IPS DF 6.9 (cell line): ENCODE measurements at places on chromosomes 16 and 17.

DNA sequence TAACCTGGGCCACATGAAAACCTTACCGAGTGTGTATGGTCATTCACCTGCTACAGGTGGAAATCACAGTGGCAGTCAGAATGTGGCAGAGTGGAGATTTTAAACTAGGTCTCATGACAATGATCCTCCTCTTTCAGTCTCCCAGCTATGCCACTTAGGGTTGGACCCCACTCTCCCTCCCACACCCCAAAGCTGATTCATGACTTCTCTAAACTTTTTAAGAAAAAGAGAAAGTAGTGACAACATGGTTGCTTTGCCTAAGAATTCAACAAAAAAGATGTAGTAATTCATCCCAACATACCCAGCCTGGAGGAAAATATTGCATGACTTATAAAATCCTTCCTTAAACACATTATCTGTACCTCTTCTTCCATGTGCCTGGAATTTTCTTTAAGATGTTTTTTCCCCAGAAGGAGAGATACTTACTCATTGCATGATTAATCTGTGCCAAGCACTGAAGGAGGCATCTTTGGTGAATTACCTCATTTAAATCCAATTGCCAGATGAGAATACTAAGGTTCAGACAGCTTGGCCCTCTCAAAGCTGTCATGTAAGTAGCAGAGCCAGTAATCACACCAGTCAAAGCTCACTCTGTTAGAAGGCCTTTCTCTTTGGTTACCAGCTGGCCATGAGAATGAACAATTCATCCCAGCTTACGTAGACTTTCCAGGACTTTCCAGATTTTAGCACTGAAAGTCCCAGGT lies 119.9 kb downstream of the COPRS start:
- no peak for DNase-seq
- H3K27ac ChIP-seq = no peak overlapping the region
- H3K4me1 ChIP-seq = no peaks in the 10 kb centered on the region
- H3K36me3 ChIP-seq = no peaks in the 10 kb centered on the region

- H3K36me3 ChIP-seq = no peaks in the 10 kb centered on the region
- H3K27me3 ChIP-seq = no peaks in the 10 kb centered on the region
- H3K27ac ChIP-seq = no peak overlapping the region
- H3K4me3 ChIP-seq = no peak overlapping the region
- DNase-seq = no peak
Measured at GRCh38 chr17:29674281-29674680, 51.6 kb upstream of the CORO6 start.

GRCh38 chr16:8257561-8257960 lies 332.8 kb downstream of the TMEM114 start:
- H3K27ac ChIP-seq = no peak overlapping the region
- H3K36me3 ChIP-seq = no peaks in the 10 kb centered on the region
- H3K4me3 ChIP-seq = no peak overlapping the region

- H3K4me3 ChIP-seq = no peak overlapping the region
- H3K36me3 ChIP-seq = no peaks in the 10 kb centered on the region
- no peak for DNase-seq
- no peaks in the 10 kb centered on the region for H3K27me3 ChIP-seq
Measured at GRCh38 chr16:81748476-81749198, 30.5 kb upstream of the PLCG2 start.

DNA sequence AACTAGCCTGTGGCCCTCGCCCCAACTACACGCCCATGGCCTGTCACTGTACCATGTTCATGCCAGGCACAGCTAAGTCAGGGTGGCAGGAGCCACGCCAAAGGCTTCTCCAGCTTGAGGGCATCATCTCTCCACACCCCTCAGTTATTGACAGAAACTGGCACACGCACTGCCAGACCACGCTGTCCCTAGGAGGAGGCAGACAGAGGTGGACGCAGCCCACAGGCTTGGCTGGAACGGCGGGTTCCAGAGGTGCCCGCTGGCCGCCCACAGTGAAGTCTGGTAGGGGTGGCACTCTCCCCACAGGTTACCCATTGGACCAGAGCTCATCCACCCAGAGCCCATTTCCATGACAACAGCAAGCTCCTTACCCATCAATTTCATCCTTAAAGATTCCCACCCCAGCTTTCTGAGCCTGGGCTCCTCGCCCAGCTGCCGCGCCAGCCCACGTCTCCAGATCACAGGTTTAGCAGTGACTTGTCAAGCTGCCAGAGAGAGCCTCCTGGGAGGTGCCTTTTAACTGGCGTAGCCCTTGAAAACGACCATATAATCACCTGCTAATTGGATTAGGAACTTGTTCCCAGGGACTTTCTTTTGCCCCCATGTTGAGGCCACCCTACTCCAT lies 27.9 kb downstream of the RPRML start:
- H3K36me3 ChIP-seq = no peaks in the 10 kb centered on the region
- no peaks in the 10 kb centered on the region; the same call in 1 of the 2 replicates for H3K27me3 ChIP-seq
- no peak overlapping the region for H3K4me3 ChIP-seq
- H3K4me1 ChIP-seq = no peaks in the 10 kb centered on the region
- no peak overlapping the region for H3K27ac ChIP-seq

DNA sequence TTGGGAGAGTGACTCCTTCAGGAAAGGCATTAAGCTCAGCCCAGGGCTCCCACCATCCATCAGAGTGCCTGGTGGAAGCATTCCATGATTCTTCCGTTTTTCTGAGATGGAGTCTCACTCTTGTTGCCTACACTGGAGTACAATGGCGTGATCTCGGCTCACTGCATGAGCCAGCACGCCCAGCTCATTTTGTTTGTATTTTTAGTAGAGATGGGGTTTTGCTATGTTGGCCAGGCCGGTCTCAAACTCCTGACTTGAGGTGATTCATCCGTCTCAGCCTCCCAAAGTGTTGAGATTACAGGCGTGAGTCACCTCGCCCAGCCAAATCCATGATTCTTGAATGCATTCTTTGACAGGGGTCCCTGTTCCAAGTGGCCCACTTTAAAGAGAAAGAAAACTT lies 23.1 kb downstream of the MIS12 start:
- no peaks in the 10 kb centered on the region for H3K36me3 ChIP-seq
- H3K27ac ChIP-seq = no peak overlapping the region
- H3K4me3 ChIP-seq = no peak overlapping the region
- H3K27me3 ChIP-seq = no peaks in the 10 kb centered on the region
- no peaks in the 10 kb centered on the region for H3K4me1 ChIP-seq
- DNase-seq = no peak

- H3K27ac ChIP-seq = no peak overlapping the region
- H3K27me3 ChIP-seq = no peaks in the 10 kb centered on the region
- H3K4me3 ChIP-seq = no peak overlapping the region
- no peaks in the 10 kb centered on the region for H3K4me1 ChIP-seq
- DNase-seq = no peak
Measured at GRCh38 chr17:62562656-62563055, 64.8 kb upstream of the MRC2 start.

GRCh38 chr17:10793256-10793655 lies 10.6 kb downstream of the TMEM238L start:
- H3K27ac ChIP-seq = no peak overlapping the region
- H3K36me3 ChIP-seq = no peaks in the 10 kb centered on the region
